Renal pelvis (tissue), 12 donors: ENCODE measurements at places on chromosomes 2 and 18.

GRCh38 chr2:176769499-176770370, 442.9 kb upstream of the HNRNPA3 start:
- no peak for DNase-seq

- no peak for DNase-seq
Measured at GRCh38 chr2:168380500-168380899, 75.6 kb upstream of the CERS6 start.

DNA sequence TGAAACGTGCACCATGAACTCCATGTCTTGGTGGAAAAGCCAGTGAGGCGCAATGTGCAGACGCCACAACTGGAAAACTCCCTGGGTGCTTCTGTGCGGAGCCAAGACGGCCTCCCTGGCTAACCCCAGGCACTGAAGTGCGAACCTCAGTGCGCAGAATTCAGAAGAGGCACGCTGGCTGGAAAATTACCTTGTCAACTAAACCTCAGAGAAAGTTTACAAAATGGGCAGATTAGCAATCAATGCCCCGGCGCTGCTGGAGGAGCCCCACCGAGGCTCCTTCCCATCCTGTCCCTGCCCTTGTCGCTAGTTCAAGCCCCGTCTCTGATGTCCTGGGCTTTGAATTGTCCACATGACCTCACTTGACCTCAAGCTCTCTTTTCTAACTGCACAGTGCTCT, 22.2 kb downstream of the SNORC start:
- no peak for DNase-seq

DNA sequence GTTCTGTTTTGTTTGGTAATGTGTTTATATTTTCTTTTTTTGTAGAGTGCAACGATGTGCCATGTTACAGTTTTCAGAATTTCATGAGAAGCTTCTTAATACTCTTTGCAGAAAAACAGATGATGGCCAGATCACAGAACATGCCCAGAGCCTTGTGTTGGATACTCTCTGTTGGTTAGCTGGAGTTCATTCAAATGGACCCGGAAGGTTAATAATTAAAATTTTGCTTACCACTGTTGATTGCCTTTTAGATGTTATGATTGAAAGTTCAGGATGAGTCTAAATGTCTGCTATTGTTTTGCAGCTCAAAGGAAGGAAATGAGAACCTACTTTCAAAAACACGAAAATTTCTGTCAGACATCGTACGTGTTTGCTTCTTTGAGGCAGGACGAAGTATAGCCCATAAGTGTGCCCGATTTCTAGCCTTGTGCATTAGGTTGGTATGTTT, 85.2 kb downstream of the BIRC6 start:
- DNase-seq = no peak

DNA sequence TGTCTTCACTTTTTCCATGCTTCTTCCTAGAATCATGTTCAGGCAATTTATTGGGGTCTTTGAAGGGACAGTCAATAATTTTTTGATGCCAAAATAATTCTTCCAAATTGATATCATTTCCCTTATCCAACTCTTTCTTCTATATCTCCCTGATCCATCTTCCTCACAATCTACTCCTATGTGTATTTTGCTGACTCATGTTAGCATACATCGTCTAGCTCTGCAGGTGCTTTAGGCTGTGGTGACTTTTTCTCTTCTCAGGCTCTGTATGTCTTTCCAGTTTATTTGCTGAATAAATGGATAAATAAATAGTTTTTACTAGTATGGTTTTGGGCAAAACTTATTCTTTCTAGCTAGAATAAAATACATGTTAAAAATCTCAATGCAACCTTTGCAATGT, 1650.9 kb upstream of the TMEFF2 start:
- no peak for DNase-seq

DNA sequence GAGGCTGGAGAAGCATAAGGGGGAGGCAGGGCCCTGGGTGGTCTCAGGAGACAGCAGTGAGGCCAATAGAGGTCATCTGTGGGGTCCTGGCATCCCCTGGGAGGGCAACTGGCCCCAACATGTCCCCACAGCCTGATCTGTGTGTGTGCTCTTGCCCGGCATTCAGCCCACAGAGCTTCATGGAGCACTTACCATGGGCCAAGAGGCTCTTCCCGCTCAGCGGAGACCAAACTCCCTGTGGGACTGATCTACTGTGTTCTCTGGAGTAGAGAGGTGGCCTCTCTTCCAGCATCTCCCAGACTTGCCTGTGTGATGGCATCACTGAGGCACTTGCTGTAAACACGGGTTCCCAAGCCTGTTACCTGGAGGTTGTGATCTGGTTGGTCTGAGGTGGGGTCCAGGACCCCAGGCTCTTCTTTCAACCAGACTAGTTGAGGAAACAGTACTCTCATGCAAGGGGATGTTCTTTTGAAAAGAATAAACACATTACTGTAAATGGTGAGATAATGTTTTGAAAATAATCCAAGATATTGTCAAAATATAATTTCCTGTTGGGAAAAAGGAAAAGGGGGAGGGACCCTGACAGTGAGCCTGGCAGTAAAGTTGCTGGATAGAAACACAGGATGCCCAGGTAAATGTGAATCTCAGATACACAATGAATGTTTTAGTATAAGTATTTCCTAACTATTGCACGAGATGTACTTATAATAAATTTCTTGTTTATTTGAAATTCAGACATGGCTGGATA, 67.6 kb downstream of the SOWAHC start:
- DNase-seq = no peak

DNA sequence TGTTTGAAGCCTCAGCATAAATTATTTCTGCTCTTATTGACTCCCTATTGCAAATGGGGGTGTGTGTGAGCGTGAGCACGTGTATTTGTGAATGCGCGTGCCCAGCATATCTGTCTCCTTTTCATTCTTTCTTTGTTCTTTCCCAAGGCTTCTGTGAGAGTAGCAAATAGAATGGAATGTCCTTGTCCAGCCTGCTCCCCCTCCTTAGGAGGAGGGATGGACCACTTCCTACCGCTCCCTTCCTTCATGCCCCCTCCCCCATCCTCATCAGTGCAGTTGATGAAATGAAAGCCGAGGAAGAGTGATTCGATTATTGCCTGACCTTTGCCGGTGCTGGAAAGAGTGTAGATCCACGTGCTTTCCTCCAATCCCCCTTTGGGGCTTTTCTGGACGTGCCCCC, 102.0 kb downstream of the CPO start:
- DNase-seq = no peak

GRCh38 chr2:239744706-239745340, 280.3 kb downstream of the NDUFA10 start:
- DNase-seq = no peak

DNA sequence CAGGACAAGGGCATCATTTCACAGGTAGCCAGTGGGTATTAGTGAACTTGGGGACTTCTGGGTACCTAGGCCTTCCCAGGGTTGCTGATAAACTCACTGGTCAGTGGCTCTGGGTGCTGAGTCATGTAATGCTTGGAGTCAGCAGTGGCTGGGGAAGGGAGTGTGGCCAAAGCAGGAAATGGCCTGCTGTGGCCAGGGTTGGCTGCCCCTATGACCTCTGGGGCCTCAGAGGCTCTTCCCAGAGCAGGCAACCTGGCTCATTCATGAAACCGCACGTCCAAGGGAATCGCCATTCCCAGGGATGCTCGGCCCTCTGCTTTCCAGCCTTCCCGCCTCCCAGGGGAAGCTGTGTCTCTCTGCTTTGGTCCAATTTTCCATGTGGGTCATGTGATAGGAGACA, 294.9 kb downstream of the DYSF start:
- DNase-seq = no peak

- DNase-seq = no peak
Measured at GRCh38 chr2:47594656-47595055, 188.3 kb upstream of the MSH6 start.

GRCh38 chr18:10216791-10217190, 237.6 kb upstream of the APCDD1 start:
- DNase-seq = no peak

DNA sequence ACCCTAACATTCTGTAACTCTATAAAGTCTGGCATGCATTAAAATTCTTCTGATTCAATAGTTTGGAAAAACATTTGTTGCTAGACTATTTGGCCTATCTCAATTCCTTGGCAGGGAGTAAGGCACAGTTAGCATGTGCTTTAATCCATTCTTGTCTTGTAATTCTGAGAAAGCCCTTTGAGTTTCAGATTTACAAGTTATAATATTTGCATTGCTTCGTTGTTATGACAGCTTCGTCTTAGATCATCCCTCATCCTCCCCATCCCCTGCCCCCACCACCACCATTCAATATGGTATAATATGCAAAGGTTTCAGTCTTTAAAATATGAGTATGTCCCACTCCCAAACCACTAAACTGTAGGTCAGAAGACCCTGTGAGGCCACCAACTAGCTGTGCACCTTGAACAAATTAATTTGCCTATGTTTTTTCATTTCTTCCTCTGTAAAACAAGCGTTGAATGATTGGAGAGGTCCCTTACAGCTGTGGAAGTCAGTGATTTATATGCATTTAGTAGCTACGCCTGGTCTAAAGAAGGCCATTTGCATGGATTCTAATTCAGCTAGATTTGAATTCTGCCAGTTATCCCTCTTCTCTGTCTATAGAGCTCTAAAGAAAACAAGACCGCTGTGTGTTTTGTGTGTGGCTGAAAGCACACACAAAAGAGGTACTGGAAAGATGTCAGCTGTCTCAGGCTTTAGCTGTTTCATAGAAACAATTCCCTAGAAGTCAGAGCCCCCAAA, 591 bp downstream of the C2orf80 start:
- DNase-seq = no peak

DNA sequence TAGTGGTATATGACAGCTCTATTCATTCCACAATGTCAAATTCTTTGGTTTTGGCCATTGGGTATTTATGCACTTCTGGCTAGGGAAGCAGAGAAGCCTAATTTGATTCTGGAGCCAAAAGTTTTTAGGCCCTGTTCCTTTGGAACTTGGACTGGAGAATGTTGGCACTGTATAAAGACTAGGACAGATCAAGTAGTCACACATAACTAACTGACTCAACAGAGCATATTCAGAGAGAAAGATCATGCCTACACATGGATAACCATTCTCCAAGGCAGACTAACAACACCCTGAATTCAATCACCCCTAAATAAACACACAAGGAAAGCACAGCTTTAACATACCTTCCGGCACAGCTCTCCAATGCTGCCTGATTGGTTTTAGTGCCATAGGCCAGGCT, 62.9 kb downstream of the ARHGAP15 start:
- no peak for DNase-seq

DNA sequence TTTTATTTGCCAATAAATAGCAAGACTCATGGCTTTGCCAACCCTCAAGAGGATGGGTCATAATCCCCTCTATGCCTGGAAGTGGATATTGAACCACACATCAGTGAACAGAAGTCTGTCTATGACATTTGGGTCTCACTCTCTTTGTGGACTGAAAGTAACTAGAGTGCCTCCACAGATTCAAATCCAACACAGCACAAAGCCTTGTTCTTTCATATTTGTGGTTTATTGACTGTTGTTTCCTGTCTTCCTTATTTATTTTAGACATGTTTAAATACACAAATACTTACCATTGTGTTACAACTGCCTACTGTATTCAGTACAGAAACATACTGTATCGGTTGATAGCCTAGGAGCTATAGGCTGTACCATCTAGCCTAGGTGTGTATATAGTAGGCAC, 121.9 kb downstream of the TSN start:
- no peak for DNase-seq

DNA sequence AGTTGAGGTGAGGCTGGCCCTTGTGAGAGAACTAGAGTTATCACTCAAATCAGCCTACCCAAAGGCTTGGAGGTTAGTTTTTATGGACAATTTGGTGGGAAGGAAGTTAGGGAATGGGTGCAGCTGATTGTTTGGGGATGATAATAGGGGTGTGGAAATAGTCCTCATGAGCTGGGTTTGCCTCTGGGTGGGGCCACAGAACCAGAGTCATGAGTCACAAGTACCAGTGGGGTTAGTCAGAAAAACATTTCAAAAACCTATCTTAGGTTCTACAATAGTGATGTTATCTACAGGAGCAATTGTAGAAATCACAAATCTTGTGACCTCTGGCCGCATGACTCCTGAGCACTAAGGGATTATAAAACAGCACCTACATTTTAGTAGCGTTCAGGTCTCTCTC, 630.1 kb upstream of the PIK3C3 start:
- no peak for DNase-seq

DNA sequence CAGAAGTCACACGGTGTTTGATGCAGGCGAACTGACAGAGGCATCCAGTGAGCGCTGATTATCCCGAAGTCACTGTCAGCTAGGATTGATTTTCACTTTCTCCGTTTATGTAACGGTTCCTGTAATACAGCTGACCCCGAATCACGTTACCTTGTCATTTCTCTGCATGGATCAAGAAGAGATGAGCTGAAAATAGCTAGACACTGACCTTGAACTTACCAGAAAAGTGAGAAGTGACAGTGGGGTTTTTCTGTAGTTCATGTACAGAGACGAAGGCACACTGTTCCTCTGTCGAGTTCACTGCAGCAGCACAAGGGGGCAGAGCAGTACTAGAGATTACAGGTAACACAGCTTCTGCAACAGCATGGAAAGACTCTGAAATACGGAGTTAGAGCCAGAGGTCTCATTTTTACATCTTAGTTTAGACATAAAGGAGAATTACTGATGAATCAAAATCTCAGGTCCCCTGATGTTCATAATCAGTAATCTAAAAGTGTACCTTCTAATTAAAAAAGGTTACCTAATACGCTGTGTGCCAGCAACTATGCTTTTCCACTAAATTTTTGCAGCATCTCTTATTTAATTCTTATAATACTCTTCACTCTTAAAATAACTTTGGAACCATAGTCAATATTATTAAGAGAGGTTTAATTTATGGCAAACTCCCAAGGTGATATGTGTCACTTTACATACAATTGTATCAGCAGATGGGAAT, 33.1 kb downstream of the ARHGAP15 start:
- DNase-seq = peak; percentile 48

- DNase-seq = peak; percentile 42
Measured at GRCh38 chr18:21444465-21445212, 155.9 kb downstream of the ESCO1 start.

DNA sequence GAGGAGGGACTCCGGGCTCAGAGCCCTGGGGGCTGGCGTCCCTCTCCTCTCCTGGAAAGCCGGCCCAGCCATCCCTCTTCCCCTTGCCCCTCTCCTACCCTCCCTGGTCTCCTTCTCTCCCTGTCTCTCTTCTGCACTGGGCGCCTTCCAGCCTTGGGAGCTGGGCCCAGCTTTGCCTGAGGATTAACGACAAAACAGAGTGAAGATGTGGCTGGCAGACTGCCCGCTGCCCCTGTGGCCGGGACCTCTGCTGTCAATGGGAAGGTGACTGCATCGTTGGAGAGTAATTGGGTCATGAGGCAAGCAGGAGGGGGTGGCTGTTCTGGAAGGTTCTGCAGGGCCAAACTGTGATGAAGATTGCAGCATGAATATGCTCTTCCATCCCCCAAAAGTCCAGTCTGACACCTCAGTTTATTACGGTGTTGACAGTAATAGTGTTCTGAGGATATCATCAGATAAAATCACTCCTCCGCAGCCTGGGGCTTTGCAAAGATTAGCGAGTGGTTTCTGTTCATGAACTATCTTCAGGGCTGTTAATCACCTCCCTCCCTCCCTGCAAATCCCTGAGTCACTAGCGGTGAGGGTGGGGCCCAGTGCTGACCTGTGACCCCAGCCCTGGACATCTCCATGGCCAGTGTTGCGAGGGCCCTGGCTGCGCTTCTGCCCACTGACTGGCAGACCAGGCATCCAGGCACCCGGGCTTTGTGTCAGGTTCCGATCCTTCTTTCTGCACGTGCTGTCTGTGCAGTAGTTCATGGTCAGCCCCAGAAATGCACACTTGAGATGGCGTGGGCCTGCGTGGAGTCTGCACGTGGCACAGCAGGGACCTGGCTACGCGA, 23.0 kb downstream of the RTP5 start:
- DNase-seq = no peak
